ENCODE measurements at places on chromosomes 7 and 10.

DNA sequence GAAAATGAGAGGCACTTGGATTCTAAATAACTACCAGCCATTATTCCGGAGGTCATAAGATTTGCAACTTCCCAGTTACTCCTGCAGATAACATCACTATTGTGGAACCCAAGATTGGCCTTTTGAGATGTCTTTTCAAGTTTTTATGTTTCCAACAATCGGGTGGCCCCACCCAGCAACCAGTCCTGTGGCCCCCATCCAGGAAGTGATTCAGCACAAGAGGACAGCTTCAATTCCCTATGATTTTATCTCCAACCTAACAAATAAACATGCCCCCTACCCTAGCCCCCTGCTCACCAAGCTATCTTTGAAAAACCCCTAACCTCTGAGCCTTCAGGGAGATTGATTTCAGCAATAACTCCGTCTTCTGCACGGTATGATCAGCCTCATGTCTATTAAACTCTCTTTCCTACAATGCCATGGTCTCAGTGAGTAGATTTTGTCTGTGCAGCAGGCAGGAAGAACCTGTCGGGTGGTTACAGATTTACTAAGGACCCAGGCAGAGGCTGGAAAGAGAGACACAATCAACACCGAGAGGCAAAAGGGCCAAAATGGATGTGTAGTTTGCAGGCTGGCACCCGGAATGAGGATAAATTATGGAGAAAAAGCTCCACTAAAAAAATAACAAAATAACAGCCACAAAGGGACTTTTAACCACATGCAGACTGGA lies 83.9 kb upstream of the UNC5B start:
- DNase-seq, result no peak

- no peak for DNase-seq
Measured at GRCh38 chr7:89072081-89072480, 276.5 kb upstream of the TEX47 start.

DNA sequence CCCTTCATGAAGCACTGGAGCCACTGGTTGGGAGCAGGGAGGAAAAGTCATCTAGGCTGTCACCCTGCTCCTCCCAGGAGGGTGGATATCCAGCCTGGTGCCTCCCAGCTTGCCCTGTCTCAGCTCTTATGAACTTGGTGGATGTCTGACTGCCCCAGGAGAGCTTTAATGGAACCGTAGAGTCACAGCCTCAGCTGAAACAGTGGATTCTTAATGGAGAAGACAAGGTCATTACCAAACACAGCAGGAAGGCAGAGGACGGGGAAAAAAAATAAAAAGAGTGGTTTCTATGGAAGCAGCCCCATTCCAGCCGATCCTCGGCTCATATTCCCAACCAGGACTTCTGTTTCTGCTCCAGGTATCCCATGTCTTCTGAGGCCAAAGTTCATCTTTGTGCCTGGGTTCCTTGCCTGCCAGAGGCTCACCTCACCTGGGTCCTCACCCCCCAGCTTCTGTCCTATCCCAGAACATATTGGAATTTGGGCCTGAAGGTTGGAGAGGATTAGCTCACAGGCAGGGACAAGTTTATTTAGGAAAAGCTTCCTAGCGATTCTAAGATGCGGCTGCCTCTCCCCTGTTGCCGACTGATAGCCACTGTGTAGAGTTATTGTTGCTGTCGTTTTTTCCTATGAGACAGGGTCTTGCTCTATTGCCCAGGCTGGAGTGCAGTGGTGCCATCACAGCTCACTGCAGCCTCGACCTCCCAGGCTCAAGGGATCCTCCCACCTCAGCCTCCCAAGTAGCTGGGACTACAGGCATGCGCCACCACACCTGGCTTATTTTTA lies 15.6 kb downstream of the CCL26 start:
- DNase-seq, result no peak

GRCh38 chr7:141663081-141663849 lies 38.7 kb downstream of the DENND11 start:
- peak; percentile 5 for DNase-seq

GRCh38 chr7:76302347-76303201 lies at the start of gene HSPB1:
TSS of gene HSPB1 (plus strand) at chr7:76302673. CDS start at chr7:76302713, 40 bp downstream.
- DNase-seq, result no peak

All from activated CD4-positive, alpha-beta T cell treated with anti-CD3 and anti-CD28 coated beads, Interleukin-2, amount 50 U/mL, for 16 hours (primary cell).